ENCODE measurements at places on chromosomes 12 and 14.

DNA sequence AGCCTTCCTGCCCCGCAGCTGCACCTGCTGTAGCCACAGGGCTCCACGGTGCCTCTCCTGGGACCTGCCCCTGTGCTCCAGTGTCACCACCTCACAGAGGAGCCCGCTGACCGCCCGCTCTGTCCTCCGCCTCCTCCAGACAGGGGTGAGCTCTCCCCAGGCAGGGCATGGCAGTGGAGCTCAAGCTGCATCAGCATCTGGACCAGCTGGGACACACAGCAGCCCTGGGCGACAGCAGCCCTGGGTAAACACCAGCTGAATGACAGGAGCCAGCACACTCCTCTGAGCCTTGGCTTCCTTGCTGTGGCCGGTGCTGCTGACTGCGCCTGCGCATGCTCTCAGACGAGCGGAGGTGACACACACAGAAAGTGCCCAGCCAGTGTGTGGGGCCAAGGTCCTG is 22.0 kb downstream of the CHGA start:
- no peak for DNase-seq

GRCh38 chr12:34294671-34295365 is 272.5 kb downstream of the ALG10 start:
- DNase-seq, result no peak

GRCh38 chr14:36989806-36990205 is 182.6 kb downstream of the SLC25A21 start:
- DNase-seq, result no peak

DNA sequence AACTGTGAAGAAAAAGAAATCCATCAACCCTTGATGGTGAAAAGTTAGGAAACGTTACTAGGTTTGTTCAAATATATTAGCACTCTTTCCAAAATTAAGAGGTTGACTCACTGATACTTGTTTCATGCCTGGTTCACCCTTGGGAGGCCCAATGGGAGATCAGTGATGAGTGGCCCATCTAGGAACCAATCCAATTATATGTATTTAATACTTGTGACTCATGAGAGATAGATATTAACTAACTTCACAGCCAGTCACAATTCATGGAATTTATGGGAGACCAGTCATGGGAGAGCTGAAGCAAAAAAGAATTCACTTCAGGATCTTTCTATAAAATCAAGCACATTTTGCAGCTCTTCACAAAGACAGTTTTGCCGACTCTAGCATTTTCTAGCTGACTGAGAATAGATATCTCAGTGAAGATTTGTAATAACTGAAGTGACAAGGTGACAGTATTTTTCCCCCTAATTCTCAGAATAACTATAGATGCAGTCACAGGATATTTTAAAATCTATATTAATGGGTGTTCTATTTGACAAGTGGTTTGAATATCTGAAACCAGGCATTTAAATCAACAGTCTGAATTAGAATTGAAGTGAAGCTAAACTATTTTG is 230.2 kb downstream of the EPS8 start:
- DNase-seq, result no peak

- no peak for DNase-seq
Observed at GRCh38 chr14:101598159-101598558, 36.9 kb downstream of the DIO3 start.

GRCh38 chr12:53618275-53618674 is 7.9 kb downstream of the ATF7 start:
- DNase-seq, result no peak

GRCh38 chr12:39505023-39505422 is 62.1 kb upstream of the KIF21A start:
- DNase-seq, result no peak

DNA sequence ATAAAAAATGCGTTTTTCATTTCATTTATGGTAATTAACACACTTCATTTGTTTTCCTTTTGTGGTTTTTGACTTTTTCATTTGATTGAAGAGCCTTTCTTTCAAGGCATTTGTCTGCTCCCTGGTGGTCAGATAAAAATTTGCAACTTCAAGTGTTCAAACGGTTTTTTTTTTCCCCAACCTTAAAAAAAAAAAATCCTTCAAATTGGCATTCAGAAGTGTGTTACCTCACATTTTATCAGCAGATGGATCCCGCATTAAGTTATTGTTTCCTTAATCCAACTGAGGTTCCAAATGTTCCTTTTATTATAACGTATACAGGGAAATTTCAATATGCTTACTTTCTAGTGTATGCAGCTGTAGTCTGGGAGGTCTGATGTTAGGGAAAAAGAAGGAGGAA is 47.2 kb downstream of the MYF5 start:
- peak; percentile 1 for DNase-seq

GRCh38 chr12:50246873-50247612 is 36.3 kb downstream of the LIMA1 start:
- peak; percentile 74 for DNase-seq

GRCh38 chr14:104149617-104150135 is 11.3 kb downstream of the KIF26A start:
- peak; percentile 41 for DNase-seq

GRCh38 chr12:117161460-117162166 is 28.7 kb downstream of the FBXO21 start:
- no peak for DNase-seq

- no peak for DNase-seq
Observed at GRCh38 chr12:89895591-89895990, 187.0 kb upstream of the ATP2B1 start.

Data from DMS 273 treated with DMSO at 0.1 percent for 48 hours (cell line).